Smooth muscle cell of the pulmonary artery (primary cell): ENCODE measurements at places on chromosomes 2 and 18. TPM values are rescaled to one million over a fixed set of nuclear protein-coding genes. Genes with fewer than 3 reads are reported as not detected.

Gene METAP1D
- 7.1 and 7.3 TPM in 2 replicates for total RNA-seq

Gene SNTG2
- total RNA-seq: 0.07 and 0.26 TPM in 2 replicates

Gene PCARE
- total RNA-seq: not detected in 2 replicates

Gene AQP12B
- total RNA-seq: not detected in 2 replicates

Gene HAAO
- total RNA-seq: 0.85 TPM in 1 of 2 replicates, not detected in the other

Gene RNF103
- 18.1 and 24.1 TPM in 2 replicates for total RNA-seq

Gene CTLA4
- total RNA-seq: not detected in 2 replicates
